ENCODE measurements at places on chromosomes 4 and X.
A peak's percentile ranks its signal among the peaks of the same experiment; 100 is the strongest.

- DNase-seq = no peak
These were observed 76.8 kb upstream of the ACSL1 start for GRCh38 chr4:184902550-184902949.

- no peak for DNase-seq
These were observed 133.5 kb downstream of the COL4A5 start for GRCh38 chrX:108573136-108573535.

DNA sequence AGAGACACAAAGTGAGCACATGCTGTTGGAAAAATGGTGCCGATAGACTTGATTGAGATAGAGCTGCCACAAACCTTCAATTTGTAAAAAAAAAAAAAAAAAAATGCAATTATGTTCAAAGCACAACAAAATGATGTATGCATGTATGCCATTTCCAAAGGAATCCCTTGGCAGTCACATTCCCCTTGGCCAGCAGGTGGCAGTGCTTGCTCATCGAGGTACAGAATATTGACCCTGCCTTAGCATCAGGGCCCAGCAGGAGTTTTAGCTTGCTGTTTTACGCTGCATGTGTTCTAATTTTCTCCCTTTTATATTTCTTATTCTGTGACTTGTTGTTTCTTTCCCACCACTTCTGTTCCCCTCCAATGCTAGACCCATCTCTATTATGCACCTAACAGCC is 34.5 kb upstream of the CYBB start:
- DNase-seq = peak; percentile 49

DNA sequence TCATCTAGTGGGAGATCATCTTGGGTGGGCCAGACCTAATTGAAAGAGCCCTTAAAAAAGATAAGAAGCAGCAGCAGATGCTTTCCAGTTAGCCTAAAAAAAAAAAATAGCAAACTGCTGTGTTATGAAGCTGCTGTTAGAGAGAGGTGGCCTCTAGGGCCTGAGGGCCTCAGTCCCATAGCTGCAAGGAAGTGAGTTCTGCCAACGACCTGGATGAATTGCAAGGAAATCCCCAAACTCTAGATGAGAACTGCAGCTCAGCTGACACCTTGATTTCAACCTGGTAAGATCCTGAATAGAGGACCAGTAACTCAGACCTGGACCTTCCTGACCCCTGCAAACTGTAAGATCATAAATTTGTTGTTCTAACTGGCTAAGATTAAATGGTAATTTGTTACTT is 275.2 kb downstream of the TENM3 start:
- no peak for DNase-seq

GRCh38 chr4:112201915-112202505 is 29.6 kb upstream of the AP1AR start:
- DNase-seq = no peak

DNA sequence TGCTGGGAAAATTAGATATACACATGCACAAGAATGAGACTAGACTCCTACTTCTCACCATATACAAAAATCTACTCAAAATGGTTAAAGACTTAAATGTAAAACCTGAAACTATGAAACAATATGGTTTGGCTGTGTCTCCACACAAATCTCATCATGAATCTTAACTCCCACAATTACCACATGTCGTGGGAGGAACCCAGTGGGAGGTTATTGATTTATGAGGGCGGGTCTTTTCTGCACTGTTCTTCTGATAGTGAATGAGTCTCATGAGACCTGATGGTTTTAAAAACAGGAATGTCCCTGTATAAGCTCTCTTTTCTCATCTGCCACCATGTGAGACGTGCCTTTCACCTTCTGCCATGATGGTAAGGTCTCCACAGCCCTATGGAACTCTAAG is 48.5 kb upstream of the DDX60 start:
- DNase-seq = no peak

GRCh38 chrX:40628506-40628905 is 5.3 kb downstream of the MPC1L start:
- no peak for DNase-seq
